ENCODE measurements at places on chromosomes 13 and 19.
A peak's percentile ranks its signal among the peaks of the same experiment; 100 is the strongest.

DNA sequence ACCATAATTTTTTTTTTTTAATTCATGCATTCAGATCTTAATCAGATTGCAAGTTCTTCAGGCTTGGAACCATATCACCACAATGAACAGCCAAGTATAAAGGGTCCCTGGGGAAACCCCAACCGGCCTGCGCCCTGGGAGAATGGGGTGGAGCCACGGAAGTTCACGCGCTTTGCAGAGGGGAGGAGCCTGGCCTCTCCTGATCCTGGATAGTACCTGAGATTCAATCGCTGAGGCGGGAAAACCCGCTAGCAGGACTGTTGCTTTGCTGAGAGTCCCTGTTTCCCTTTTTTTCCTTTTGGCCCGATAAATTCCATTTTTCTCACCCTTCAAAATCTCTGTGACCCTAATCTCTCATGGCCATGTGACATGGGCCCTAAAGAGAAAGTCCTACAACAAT is 385.1 kb downstream of the IRS2 start:
- DNase-seq, result no peak
- H3K27me3 ChIP-seq, result no peaks in the 10 kb centered on the region
- H3K4me1 ChIP-seq, result no peaks in the 10 kb centered on the region
- no peak overlapping the region for H3K4me3 ChIP-seq

DNA sequence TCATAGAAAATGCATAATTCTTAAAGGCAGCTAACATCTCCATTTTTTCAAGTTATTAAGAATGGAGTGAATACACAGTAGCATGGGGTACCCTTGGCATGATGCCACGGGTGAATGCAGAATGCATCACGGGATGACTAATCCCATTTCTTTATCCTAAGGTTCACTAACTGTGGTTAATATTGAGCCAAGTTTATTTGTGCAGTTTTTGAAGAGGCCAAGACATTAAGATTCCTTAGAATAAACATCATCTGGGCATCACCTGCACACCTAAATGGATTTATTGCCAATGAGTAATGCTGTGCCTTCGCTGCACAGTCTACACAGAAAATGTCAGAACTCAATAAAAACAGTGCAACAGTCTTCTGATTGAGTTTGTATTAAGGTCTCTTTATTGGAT is 333.1 kb downstream of the GPC6 start:
- H3K36me3 ChIP-seq, result no peaks in the 10 kb centered on the region
- H3K4me1 ChIP-seq, result no peaks in the 10 kb centered on the region
- H3K27me3 ChIP-seq, result no peaks in the 10 kb centered on the region
- H3K27ac ChIP-seq, result no peak overlapping the region
- DNase-seq, result no peak

- DNase-seq, result no peak
- H3K27me3 ChIP-seq, result no peaks in the 10 kb centered on the region
- H3K4me1 ChIP-seq, result no peaks in the 10 kb centered on the region
- H3K4me3 ChIP-seq, result no peak overlapping the region
- H3K27ac ChIP-seq, result no peak overlapping the region
- no peaks in the 10 kb centered on the region for H3K36me3 ChIP-seq
These were observed 132.5 kb downstream of the NALCN start for GRCh38 chr13:101283782-101284181.

DNA sequence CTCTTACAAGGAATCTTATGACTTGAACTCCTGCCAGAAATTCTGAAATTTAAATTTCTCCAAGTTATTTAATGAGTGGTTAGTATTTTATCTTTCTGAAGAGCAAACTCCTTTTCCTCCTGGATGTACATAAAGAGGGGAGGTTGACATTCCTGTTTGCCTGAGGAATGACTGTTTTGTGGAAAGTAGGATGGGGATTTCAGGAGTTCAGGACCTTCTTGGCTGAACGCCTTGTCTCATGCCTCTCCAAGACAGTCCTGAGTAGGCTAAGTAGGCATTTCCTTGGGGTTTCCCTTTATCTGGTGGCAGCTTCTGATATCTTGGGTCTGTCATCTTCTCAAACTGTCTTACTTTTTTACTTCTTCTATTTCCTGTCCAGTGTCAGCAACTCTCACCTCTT is 356.6 kb downstream of the TDRD3 start:
- no peaks in the 10 kb centered on the region for H3K36me3 ChIP-seq
- no peak overlapping the region for H3K4me3 ChIP-seq
- H3K27ac ChIP-seq, result no peak overlapping the region
- peaks cover 18% of the 10 kb centered on the region for H3K4me1 ChIP-seq
- DNase-seq, result no peak

GRCh38 chr19:7492558-7492957 is 3.7 kb upstream of the PEX11G start:
- H3K27me3 ChIP-seq, result no peaks in the 10 kb centered on the region
- H3K4me3 ChIP-seq, result no peak overlapping the region
- H3K4me1 ChIP-seq, result peaks cover 19% of the 10 kb centered on the region
- no peaks in the 10 kb centered on the region for H3K36me3 ChIP-seq
- no peak for DNase-seq
- no peak overlapping the region for H3K27ac ChIP-seq

GRCh38 chr13:73074014-73074413 is 15.2 kb downstream of the KLF5 start:
- H3K27ac ChIP-seq, result no peak overlapping the region
- no peaks in the 10 kb centered on the region for H3K4me1 ChIP-seq
- H3K27me3 ChIP-seq, result no peaks in the 10 kb centered on the region
- peaks cover 18% of the 10 kb centered on the region for H3K36me3 ChIP-seq

DNA sequence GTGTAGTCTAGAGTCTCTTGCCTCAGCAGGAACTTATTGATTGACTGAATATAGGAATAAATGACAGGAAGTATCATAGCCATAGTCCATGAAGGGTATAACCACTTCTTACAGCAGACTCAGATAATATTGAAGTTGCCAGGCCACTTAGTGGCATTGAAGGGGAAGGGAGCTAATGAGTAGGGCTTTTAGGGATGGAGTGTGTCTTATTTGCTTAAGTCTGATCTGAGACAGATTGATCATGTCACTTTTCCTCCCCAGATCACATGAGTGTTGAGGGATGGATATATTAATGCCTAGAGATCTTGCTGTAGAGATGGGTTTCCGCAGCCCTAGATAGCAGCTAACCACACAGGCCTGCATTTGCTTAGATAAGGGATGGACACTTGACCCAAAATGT is 62.2 kb upstream of the NBEA start:
- no peaks in the 10 kb centered on the region for H3K4me1 ChIP-seq
- H3K4me3 ChIP-seq, result no peak overlapping the region
- H3K27ac ChIP-seq, result no peak overlapping the region
- H3K36me3 ChIP-seq, result no peaks in the 10 kb centered on the region
- DNase-seq, result no peak
- no peaks in the 10 kb centered on the region for H3K27me3 ChIP-seq

DNA sequence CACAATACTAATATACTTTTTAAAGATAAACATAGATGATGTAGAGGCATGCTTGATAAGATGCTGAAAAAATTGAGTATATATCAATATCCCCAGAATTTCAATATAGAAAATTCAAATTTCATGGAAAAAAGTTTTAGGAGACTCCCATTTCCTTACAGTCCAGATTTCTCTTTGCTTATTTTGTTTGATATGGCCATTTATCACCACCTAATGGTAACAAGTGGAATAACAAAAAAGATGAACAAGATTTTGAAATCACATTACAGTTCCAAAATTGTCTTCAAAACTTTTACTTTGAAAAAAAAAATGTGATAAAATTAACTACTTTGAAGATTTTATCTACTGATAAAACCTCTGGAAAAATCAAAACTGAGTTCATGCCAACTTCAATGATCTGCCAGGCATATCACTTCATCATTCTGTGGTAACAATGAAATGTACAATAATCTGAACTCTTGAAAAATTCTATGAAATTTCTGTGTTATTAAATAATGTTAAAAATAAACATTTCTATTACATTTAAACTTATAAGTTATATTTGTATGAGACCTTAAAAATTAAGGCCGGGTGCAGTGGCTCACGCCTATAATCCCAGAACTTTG is 17.5 kb downstream of the MIPEP start:
- no peaks in the 10 kb centered on the region for H3K4me1 ChIP-seq
- H3K36me3 ChIP-seq, result no peaks in the 10 kb centered on the region
- H3K27me3 ChIP-seq, result no peaks in the 10 kb centered on the region
- no peak overlapping the region for H3K27ac ChIP-seq

DNA sequence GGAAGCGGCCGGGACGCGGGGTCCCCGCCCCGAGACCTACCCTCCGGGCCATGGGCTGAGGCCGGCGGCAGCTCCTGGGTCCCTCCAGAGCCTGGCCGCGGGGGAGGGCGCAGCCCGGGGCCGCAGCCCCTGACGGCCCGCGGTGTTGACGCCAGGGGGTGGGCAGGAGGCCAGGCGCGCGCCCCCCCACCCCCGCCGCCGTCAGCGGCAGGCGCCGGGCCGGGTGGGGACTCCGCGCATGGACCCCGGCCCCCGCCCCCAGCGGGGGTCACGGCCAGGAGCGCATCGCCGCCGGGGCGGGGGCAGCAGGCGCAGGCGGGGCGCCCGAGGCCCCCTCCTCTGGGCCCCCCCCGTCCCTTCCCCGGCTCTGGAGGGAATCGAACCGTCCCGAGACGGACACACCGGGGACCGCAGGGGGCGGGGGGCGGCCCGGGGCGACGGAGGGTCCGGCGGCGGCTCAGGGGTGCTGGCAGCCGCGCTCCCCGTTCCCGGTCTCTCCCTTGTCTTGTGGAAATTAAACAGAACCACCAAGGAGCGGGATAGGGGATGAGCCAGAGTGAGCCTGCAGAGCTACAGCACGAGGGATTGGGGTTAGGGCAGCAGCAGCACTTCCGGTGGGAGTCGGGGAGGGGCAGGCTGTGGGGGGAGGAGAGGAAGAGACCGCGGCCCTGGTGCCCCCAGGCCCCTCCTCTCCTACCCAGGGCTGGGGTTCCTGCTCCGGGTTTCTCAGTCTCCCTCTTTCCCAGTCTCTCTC is at the start of gene MEIS3:
Gene MEIS3, minus strand, starts transcription at position 498 of the 754 bp plus-strand sequence. Its CDS starts 446 bp downstream, at position 52.
- no peaks in the 10 kb centered on the region for H3K36me3 ChIP-seq
- peaks cover 100% of the 10 kb centered on the region for H3K27me3 ChIP-seq
- H3K4me3 ChIP-seq, result peak within 1 kb of the TSS; percentile 50
- peak; percentile 59 for DNase-seq

- no peaks in the 10 kb centered on the region for H3K27me3 ChIP-seq
- no peak overlapping the region for H3K27ac ChIP-seq
- no peaks in the 10 kb centered on the region for H3K4me1 ChIP-seq
- H3K36me3 ChIP-seq, result no peaks in the 10 kb centered on the region
- no peak for DNase-seq
These were observed 1.2 kb upstream of the CSNK1A1L start for GRCh38 chr13:37106642-37107041.

GRCh38 chr13:44234566-44234965 is 139.1 kb upstream of the SERP2 start:
- peaks cover 55% of the 10 kb centered on the region for H3K4me1 ChIP-seq
- no peak for DNase-seq
- H3K27ac ChIP-seq, result no peak overlapping the region

Measured in stomach (tissue), 19 donors.